ENCODE measurements at places on chromosomes 6 and 20.
A peak's percentile ranks its signal among the peaks of the same experiment; 100 is the strongest.

- peak; percentile 96 for DNase-seq
Observed at GRCh38 chr20:12180107-12180661, 262.5 kb downstream of the BTBD3 start.

DNA sequence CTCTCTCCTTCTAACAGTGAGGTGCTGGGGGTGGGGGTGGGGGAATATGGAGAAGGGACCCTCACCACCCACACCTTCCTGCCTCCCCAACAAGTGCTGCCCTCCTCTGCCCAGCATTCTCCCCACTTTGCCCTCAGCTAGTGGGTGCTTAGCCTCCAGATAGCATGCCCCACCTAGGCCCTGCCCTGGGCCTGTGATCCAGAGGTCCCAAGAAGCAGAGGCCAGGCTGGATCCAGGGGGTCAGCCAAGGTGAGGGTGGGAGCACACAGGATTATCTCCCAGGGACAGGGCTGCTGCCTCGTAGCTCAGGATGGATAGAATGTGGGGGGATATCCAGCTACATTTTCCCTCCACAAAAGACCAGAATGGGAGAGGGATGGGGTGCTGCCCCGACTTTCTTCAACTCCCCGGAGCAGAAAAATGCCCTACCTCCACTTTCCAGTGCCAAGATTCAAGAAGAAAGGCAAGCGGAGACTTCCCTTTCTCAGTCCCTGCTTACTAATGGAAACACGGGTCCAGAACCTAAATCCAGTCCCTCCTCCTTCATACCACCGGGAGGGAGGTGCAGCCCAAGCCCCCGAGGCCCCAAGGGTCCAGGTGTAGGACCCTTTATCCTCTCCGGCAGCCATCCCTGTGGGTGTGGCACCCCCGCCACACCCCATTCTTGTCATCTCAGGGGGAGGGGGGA, 987 bp downstream of the ADISSP start:
- DNase-seq = no peak

DNA sequence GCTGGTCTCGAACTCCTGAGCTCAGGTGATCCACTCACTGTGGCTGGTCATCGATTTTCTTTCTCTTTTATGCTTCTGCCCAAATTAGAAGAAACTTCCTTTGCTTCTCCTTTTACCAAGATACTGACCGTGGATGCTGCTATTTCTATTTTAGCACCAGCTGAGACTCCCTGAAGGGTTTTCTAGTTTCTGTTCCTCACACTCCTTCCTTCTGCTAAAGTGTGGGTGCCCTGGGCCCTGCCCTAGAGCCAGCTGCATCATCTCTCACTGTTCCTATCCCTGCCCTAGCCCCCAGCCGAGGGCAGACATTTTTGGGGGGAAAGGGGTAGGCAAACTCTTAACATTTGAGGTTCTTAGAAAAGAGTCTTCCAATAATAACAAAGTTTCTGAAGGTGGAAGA, 6.3 kb downstream of the SMOC2 start:
- DNase-seq = no peak

DNA sequence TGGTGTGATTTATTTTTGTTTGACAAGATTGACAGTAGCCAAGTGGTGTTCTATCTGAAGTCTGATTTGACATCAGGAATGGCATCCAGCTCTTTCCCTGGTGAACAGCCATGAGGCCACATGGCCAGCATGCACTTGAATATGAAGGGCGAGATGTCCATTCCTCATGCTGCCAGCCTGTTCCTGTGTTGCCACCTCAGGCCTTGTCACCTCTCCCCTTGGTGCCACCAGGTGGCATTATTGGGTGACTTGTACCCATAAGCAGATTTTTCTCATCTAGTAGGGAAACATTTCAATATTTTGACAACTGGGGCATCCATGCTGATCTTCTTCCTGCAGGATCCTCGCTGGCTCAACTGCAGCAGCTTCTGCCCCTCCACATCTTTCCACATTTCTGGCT, 199.1 kb downstream of the ERMARD start:
- DNase-seq = no peak
